ENCODE measurements at places on chromosomes 5 and 9.

GRCh38 chr9:74736646-74737045 lies 151.1 kb downstream of the TRPM6 start:
- DNase-seq: no peak

GRCh38 chr9:76657265-76657664 lies 107.0 kb upstream of the PCA3 start:
- no peak for DNase-seq

DNA sequence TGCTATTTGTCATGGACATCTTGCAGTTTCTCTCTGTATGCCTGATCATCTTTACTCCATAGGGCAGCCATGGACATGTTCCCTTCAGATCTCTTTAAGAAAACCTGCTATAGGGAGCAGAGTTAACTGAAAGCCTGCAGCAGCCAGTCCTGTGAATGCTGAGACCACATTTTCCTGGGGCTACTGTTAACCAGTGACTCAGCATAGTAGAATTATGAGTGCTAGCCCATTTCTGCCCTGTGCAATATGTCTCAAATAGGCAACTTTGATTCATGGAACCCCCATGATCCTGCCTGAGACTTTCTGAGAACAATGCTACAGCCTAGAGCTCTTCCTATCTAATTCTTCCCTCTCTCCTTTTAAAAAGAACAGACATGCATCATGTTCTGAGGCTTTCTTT lies 624.2 kb downstream of the CHSY3 start:
- no peak for DNase-seq

GRCh38 chr5:573976-574375 lies 38.2 kb upstream of the CEP72 start:
- no peak for DNase-seq

DNA sequence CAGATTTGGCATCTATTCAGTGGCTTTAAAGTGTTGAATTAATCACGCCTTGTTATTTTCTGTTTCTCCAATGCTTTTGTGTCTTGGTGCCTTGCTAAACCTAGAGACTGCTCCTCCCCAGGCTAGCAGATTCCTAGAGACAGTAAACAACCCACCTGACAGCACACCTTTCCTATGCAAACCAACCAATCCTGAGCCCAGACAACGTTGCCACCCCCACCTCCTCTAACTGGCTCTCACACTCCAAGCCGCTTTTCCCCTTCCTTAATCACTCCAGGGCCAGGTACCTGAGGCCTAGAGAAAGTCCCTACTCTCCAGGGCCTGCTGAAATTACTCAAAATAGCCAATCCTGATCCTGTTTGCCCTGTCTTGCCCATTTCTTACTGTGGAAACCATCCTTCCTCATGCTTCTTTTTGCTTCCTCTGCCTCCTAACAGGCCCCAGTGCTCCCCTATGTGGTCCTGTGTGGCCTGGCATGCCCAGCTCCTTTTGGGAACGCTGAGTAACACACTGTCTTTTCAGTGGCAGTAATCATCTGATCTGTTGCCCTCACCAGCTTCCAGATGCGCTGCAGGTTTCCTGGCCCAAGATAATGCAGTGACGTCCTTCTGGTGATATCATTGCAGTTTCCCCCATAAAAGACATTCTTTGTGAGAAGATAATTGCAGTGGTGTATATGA lies 53.4 kb downstream of the GAS1 start:
- DNase-seq: no peak

DNA sequence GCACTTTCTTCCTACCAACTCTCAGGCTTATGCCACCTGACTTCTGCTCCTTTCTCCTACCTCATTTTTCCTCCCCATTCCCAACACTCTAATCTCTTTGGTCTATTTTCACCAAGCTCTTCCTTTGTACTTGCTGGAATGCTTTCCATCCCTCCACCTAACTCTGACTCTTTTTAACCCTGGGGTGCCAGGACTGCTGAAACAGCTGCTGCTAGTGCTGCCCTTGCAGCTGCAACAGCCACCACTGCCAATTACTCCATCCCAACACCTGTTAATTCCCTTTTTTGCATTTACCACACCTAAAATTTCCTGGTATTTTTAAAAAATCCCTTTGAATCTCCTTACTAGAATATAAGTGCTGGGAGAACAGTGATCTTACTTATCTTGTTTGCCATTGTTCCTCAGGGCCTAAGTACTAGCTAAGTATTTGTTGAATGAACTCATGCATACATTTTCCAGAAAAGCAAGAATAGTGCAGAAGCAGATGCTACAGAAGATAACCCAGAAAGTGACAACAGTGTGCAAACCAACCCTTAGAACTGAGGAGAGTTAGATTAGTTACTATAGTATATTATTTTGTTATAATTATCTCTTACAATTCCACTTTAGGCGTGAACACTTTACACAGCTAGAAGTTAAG lies 11.5 kb downstream of the NADK2 start:
- no peak for DNase-seq

DNA sequence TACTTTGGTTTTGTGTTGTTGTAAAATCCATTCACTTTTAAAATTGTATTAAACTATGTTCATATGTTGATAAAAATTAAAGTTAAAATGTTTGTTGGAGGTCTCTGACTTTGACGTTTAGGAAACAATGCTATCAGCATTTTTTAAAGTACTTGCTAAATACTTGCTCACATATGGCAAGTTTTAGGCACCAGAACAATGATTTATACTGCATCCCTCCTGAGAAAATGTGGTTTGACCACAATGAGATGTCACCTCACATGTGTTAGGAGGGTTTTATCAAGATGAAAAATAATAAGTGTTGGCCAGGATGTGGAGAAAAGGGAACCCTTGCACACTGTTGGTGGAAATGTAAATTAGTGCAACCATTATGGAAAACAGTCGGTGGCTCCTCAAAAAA lies 180.8 kb downstream of the HSD17B3 start:
- no peak for DNase-seq

Measured in activated CD4-positive, CD25-positive, alpha-beta regulatory T cell (primary cell).